ENCODE measurements at places on chromosomes 6 and 20.

DNA sequence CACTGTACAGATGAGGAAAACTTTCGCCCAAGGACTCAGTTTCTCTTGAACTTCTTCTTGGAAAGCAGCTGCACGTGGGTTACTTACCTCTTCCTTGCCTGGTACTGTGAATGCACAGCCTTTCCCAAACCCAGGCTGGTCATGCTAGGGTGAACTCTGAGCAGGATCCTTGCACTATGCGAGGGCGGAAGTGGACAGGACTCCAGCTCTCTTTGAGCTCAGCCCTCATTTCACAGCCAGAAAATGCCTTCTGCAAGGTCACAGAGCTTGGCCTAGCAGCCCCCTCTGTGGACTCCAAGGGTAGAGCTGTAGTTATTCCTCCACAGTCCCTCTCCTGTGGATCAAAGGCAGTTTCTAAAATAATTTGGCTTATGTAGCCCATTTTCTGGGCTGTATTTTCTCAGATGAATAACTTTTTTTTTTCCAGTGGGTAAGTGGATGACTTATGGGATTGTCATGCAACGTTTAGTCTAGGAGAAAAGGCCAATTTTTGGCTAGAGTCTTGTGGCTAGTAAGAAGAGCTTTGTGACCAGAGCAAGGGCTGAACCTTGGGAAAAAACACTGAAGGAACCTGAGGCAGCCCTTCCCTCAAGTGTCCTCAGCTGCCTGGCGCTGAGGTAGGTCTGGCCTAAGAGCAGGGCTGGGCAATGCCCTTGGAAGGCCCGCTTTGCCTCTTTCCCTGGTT, 172.7 kb downstream of the SCP2D1 start:
- no peak for DNase-seq

GRCh38 chr6:52579006-52579660, 2.3 kb upstream of the TRAM2 start:
- no peak for DNase-seq

- no peak for DNase-seq
Measured at GRCh38 chr6:88380618-88381288, 214.6 kb upstream of the CNR1 start.

DNA sequence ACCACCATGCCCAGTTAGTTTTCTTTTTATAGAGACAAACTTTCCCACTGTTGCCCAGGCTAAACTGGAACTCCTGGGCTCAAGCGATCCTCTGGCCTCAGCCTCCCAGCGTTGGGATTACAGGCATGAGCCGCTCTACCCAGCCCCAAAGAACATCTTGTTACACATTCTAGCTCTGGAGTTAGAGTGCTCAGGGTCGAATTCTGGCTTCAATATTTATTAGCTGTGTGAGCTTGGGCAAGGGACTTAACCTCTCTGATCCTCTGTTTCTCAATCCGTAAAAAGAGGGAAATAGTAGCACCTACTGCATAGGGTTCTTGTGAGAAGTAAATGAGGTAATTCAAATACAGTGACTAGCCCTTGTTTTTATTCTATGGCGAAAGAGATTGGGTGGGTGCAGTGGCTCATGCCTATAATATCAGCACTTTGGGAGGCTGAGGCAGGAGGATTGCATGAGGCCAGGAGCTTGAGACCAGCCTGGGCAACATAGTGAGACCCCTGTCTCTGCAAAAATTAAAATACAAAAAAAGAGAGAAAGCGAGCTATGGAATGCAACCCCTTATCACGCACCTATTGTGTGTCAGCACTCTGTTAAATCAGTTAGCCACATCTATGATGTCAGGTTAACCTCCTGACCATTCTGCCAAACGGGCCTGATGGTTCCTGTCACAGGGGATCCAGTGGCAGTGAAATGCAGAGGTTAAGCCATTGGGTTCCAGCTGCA, 19.7 kb downstream of the BCAS4 start:
- DNase-seq, result no peak
